ENCODE measurements at places on chromosomes 1 and 21.

DNA sequence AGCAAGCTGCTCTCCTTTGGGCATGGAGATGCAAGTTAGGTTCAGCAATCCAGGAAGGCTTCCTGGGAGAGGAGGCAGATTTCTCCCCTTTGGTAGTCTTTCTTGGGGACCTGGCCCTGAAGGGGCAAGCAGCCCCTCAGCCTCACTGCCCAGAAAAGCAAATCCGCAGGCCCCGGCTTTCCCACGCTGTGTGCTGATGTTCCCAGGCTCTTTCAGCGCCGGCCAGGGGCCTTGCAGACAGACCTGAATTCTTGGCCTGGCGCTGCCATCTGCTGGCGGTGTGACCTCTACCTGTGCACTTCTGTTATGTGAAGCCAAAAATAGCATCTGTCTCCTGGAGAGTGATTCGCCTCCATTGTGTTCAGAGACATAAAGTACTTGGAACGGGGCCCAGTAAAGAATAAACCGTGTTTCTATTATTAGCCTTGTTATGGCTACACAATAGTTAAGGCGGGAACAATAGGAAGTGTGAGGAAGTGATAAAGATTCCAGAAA, 64.8 kb downstream of the ALPL start:
- no peak for DNase-seq

- DNase-seq, result no peak
Observed at GRCh38 chr1:46675549-46676314, 4.1 kb downstream of the TEX38 start.

GRCh38 chr1:52751589-52752483, 25.6 kb downstream of the ZYG11B start:
- no peak for DNase-seq

DNA sequence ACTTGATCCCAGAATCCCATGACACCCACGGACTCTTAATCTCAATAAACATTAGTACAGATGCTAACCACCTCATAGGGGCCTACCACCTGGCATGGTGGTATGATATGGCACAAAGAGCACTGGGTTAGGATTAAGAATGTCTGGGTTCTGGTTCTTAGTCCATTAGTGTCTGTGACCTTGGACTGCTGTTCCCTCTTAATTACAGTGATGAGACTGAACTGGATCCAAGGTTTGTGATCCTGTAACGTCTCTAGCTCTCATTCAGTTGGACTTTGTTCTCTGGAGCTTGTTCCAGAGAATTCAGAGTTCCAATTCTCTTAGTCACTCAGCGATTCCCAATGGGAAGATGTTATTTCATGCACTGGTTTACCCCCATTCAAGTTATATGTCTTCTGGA, 23.6 kb upstream of the PIGC start:
- DNase-seq, result no peak

DNA sequence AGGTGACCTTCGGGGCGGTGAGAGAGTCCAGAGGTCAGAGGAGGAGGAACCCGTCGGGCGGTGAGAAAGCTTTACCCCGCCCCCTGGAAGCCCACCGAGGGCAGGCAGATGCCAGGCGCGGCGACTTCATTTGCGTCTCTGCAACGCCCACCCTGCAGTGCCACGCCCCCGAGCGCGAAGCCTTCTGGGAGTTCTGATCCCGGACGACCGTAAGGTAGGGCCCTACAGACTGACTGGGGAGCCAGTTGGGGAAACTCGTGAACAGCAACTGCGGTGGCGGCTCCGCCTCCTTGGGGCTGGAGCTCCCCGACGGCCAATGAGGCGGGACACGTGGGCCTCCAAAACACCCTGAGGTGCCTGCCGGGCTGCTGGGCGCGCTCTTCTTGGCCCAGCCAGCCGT, 46.0 kb upstream of the EDARADD start:
- no peak for DNase-seq

DNA sequence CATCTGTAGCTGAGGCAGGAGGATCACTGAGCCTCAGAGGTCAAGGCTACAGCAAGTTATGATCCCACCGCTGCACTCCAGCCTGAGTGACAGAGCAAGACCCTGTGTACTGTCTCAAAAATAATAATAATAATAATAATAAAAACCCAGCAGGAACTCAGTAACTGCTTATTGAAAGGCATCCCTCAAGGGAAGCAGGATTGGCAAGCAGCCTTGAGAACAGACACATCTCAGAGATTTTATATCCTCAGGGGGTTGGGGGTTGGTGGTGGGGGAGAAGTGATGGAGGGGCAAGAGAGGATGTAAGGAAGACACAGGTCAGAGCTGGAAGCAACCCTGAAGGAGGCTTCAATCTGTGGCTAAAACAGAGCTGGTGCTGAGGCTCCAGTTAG, 29.6 kb downstream of the GNB1 start:
- no peak for DNase-seq

DNA sequence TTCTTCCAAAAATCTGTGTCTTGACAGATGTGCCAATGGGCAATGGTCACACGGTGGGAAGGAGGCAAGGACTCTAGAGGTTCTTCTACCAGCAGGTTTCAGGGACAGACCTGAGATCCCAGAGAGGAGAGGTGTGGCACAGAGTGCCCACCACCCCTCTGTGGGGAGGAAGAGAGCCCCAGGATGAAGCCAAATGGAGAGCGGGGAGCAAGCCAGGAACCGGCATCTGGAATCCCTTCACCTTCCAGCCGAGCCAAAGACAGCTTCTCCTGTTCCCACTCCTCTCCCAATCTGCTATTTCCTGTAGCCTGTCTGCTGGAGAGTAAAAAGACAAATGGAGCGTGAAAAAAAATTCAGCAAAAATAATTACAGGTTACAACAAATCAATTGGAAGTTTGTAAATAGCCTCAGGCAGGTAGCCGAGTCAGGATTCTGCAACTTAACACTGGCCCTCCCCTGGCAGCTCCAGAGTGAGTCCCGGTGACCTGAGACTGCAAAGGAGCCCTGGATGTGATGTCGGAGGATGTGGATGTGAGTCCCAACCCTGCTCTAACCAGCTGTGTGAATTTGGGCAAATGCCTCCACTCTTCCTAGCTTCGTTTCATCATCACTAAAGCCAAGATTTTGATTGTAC, 45.4 kb upstream of the LRRN2 start:
- no peak for DNase-seq

DNA sequence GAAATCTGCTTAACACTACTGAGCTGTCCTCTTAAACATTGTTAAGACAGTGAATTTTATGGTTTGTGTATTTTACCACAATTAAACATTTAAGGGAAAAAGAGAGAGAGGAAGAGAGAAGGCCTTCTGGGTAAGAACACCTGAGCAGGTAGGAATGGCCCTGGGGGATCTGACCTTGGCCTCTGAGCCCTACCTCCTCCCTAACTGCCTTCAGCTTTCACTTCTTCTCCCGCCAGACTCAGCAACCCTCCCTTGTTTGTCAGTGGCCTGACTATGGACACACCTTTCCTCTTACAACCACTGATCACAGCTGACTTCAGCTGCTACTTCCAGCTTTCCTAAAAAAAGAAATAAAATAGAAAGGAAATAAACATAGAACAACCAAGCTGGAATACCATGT, 13.5 kb upstream of the IGSF21 start:
- no peak for DNase-seq

- DNase-seq, result no peak
Observed at GRCh38 chr21:46347791-46348381, 23.9 kb downstream of the PCNT start.

DNA sequence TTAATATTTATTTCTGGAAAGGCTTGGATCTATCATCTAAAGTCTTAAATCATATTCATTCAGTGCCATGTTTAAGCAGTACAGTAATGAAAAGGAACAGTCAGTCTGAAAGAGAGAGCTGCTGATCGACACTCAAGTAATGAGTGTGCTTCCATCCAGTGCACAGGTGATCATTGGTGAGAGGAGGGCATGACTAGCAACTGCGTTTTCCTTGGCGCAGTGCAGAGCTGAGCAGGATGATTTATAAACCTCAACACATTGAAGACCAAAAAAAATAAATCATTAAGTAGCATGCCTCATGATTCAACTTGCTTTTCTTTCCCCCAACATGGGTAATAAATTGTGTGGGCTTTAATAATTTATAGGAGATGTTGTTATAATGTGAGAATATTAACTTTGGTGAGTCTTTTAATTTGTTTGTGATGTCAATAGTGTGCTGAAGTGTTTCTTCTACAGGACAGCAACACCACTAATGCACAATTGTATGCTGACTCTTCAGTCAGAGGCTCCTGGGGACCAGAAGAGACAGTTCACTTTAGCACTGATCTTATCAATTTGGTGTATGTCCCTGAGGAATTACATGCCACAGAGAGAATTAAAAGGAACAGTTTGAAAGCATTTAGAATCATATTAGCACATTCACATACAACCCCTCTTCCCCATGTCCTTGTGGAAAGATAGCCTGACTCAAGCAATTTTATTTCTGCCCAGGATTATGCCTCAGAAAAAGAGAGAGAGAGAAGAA, 199.7 kb upstream of the ADGRL2 start:
- no peak for DNase-seq

DNA sequence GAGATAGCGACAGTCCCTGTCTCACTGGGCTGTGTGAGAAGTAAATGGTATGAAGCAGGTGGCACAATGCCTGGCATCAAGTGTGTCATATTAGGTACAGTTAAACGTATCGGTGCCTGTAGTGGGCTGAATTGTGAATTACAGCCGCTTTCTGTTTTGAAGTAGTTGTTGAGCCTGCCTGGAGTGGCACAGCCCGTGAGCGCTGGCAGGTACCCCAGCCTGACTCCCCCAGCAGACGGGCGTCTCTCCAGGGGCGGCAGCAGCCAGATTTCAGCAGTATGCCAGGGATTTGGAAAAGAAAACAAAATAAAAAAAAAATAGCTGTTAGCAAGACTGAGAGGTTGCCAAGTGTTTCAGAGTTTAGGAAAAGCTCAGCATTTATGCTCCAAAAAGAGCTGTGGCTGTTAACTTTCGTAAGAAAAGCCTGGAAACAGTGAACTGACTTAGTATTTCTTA, 26.6 kb upstream of the GPR153 start:
- DNase-seq, result no peak

GRCh38 chr1:153251562-153251961, 7.9 kb upstream of the LORICRIN start:
- no peak for DNase-seq

DNA sequence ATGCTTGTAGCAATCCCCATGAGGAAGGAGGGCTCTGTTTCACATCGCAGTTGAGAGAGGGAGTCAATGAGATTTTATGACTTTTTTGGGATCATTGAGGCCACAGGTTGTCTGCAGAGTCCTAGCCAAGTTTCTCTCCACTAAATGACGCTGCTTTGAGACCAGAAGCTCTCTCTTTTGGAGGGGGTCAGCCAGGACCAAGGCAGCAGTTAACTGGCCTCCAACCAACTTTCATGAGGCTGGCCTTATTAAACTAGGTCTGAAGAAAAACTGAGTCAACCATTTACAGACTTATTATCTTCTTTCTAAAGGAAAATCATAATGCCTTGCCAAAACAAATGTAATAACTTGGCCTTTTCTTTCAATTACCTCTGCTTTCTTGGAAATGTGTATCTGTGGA, 8.6 kb downstream of the WLS start:
- DNase-seq, result no peak

- DNase-seq, result no peak
Observed at GRCh38 chr1:45589861-45590260, 6.0 kb downstream of the NASP start.

- no peak for DNase-seq
Observed at GRCh38 chr1:91166106-91166712, 144.4 kb upstream of the ZNF644 start.

DNA sequence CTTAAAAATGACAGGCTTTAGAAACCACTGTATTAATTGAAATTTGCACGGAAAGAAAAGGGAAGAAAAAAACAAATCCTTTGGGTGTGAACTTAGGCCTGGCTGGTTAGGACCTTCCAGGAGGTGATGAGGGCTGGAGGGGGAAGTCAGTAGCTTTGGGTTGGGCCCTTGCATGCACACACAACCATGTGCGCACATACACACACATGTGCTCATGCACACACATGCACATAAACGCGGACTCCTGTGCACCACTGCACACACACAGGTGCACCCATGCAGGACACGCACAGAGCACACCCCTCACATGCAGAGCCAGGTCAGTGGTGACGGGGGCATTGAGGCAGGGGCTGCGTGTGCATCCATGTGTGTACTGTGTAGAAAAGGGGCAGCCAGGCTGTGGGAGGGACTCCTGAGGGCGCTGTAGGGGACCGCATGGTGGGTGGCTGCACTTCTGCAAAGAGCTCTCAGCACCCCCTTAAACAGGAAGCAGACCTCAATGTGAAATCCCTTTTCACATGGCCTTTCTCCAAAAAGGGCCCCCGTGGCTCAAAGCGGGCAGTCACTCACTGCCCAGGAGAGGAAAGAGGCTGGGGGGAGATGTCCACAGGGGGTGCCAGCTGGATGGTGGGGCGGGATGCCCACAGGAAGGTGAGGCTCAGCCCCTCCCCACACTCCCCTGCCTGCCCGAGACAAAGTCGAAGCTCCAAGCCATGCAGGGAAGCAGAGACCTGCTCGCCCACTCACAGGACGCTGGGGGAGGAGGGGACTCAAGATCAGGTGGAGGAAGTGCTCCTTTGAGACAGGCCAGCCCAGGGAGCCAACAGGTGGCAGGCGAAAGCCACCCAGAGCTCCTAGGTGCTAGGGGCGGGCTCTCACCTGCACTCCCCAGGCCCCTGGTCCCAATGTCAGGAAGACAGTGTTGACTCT, 95.2 kb downstream of the ITPKB start:
- DNase-seq, result no peak

GRCh38 chr1:247656221-247656875, 23.2 kb downstream of the OR13G1 start:
- DNase-seq, result no peak

- DNase-seq, result no peak
Observed at GRCh38 chr1:64323054-64323453, 119.6 kb downstream of the UBE2U start.

DNA sequence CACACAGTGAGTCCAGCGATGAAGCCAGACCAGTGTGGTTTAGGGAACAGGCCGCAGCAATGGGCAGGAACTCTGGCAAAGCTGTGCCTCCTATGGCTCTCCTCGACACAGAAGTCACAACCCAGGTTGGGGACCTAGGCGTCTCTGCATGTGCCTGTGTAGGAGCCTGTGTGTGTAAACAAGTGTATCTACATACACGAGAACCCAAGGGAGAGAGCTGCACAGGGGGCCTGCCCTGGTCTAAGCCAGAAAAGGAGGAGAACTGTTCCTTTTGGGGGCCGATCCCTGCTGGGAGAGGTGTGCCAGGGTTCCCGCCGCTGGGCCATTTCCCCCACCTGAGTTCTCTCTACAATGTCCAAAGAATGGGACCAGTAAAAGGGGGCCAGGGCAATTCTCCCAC, 56.0 kb downstream of the CD247 start:
- DNase-seq, result no peak

- no peak for DNase-seq
Observed at GRCh38 chr1:46563341-46563740, 11.9 kb upstream of the KNCN start.

DNA sequence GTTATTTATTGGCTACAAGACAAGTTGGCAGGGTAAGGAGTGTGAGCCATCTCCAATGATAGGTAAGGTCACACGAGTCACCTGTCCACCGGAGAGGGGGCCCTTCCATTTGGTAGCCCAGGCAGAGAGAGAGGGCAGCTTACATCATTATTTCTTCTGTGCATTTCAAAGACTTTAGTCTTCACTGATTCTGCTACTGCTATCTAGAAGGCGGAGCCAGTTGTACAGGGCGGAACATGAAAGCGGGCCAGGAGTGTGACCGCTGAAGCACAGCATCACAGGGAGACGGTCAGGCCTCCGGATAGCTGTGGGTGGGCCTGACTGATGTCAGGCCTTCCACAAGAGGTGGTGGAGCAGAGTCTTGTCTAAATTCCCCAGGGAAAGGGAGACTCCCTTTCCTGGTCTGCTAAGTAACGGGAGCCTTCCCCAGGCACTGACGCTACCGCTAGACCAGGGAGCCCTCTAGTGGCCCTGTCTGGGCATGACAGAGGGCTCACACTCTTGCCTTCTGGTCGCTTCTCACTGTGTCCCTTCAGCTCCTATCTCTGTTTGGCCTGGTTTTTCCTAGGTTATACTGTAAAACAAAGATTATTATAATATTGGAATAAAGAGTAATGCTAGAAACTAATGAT, 36.7 kb downstream of the ZNF695 start:
- no peak for DNase-seq

Data from activated T-helper 1 cell treated with anti-CD3 and anti-CD28 coated beads, Interleukin-2, amount 50 U/mL, for 16 hours (primary cell).